ENCODE measurements at places on chromosomes 1 and 21.

DNA sequence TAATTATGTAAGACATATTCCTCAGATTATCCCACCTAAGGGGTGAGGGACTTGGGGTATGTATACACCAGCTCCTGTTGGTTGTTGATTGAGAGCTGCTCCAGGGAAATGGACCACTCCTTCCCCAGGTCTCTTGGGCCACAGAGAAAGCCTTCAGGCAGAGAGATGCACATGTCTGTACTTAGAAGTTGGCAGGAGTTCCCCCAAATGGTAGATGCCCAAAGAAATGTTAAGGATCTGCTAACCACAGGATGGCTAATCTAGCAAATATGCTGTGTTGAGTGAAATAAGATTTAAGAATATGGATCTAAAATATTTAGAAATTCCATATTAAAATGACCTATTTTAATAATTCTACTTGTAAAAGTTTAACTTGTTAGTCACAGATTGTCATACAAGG is 100.8 kb upstream of the DNAH14 start:
- DNase-seq = no peak

DNA sequence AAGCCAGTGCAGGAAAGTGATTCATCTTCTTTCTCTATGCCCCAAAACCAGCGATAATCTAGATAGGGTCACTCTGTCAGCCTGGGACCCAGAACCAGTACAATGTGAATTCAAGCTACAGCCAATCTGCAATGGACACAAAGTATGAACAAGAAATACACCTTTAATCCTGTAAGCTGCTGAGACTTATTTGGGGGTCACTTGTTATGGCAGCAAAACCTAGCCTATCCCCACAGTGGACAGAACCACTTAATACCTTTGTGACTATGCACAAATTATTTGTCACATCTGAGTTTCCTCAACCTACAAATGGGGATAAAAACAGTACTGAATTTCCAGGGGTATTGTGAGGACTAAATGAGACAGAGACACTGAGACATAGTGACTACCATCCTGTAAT is 50.0 kb downstream of the TMCO4 start:
- no peak for DNase-seq

DNA sequence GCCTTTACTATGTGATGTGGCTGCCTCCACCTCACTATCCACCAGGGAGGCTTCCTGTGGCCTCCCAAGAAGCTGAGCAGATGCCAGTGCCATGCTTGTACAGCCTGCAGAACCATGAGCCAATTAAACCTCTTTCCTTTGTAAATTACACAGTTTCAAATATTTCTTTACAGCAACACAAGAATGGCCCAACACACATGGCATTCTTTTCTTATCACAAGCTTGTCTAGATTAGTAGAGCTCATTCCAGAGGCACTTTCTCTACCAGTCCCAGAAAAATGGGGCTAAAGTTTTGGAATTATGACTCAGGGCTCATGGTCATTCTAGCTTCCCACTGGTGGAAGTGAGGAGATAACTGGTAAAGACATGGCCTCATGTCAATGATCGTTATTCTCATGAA is 655.2 kb downstream of the LMO4 start:
- no peak for DNase-seq

DNA sequence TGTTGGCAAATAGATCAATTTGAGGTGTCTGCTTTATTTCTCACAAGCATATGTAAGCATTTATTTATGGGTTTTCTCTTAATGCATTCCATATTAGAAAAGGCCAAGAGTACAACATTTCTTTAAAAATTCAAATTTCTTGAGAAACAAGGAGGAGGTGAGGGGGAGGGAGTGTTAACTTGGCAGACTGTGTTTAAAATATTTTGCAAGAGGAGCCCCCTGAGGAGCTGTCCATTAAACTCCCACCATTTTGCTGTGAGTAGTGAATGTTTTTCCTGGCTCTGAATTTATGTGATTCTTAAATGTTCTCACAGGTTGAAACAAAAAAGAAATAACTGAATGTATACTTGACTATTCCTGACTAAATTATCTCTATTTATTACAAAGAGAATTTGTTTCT is 363.8 kb downstream of the PTPRC start:
- no peak for DNase-seq

GRCh38 chr1:113981962-113982931 is 3.0 kb downstream of the OLFML3 start:
- DNase-seq = peak; percentile 32

- DNase-seq = no peak
Observed at GRCh38 chr1:196136396-196136795, 471.8 kb downstream of the KCNT2 start.

DNA sequence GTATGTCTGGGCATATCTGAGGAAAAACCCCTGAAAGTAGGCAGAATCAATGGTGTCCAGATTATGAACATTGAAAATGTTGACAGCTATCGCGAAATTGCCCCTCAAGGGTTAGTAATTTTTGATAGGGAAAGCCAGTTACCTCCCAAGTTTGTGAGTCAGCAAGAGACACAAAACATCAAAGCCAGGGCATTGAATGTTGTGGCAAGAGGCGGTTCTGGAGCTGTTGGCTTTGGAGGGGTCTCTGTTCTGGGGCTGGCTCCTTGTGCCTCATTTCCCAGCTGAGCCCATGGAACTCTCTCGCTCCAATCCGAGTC is 10.6 kb upstream of the S100A11 start:
- no peak for DNase-seq

DNA sequence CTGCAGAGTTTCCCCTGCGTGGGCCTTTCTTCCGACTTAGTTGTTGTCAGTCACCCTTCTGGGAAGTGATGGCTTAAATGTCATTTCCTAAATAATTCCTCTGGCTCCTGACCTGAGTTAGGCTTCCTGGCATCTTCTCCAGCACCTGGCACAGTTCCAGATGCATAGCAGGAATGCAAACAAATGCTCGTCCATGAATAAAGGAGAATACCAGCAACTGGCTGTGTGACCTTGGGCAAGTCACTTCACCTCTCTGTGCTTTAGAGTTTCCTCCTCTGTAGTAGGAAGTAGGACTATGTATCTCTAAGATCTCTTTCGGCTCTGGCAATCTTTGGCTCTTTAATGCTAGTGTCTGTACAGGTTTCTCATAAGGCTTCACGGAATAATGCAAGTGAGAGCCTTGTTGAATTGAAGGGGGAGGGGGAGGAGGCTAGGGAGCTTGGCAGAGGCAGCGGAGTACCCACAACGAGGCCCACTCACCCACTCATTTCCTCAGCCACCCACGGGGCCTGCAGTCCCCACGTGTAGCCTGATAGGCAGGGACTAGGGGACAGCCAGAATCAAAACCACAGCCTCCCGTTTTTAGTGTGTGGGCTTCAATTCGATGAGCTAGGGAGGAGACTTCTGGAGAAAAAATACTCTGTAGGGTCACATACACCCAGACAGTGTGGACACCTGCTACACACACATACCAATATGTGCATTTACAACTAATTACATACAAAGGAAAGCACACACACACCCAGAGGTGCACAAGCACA is 48.1 kb downstream of the TENT5C start:
- DNase-seq = no peak

DNA sequence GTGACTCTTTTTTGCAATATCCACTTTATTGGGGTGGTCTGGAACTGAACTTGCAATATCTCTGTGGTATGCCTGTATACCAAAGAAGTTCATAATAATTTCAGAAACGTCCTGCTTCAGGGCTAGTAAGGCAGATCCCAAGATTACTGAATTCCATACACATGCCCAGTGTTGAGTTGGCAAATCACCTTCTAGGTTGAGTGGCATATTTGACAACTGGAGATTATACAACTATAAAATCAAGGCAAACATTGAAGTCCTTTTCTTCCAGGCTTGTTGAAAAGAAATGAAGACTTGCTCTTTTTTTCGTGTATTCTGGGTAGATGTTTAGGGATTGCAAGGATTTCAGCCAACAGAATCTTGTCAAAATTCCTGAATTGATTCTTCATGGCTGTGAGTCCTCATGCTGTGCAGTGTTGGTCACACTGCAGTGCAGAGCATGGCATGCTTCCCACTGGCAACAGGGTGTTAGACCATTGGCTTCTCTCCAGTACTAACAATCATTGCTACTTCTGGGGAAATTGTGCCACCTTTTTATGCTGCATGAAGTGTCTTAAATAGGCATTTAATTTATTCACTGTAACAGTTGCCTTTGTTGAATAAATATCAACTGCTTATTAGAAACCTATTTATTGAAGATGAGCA is 367.1 kb upstream of the ADGRL4 start:
- DNase-seq = no peak

DNA sequence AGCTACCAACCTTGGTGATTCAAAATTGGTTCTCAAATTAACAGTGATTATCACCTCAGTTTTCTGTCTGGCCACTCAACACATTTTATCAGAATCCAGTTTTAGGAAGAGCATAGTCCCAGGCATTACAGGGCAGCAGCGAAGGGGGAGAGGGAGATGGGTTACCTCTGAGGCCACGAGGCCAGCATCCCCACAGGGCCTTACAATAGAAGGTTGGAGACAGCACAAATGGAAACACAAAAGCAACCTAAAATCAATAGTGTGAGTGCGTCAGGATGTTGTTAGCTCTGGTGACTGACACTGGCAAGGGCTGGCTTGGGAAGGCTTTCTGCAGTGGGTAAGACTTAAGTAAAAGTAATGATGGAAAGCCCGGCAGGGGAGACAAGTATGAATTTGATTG is 79.5 kb downstream of the JAK1 start:
- no peak for DNase-seq

DNA sequence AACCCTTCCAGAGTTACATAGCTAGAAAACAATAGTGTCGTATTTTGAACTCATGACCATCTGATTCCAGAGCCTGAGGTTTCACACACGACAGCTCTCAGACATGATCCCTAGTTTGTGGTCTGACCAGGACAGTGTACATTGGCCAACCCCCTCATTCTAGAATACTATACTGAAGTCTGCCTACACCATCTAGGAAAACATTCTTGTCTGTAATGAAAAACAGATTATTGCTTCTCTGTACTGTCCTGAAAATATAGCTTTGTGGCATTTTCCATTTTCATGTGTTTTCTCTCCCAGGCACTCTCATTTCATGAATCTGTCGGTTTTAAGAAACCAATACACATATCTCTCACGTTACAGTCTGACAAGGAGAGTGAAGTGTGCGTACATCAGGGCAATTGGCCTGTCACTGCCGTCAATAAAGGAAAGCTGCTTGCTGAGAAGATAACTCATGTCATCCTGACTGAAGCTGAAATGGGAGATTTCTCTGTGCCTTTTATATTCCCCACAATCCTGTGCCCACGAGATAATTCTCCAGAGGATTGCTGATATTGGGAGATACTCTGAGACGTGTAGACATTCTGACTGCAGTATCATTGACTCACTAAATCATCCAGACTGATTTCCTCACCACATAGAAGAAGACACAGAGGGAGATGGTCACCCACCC is 585.6 kb downstream of the PLPP3 start:
- DNase-seq = no peak

DNA sequence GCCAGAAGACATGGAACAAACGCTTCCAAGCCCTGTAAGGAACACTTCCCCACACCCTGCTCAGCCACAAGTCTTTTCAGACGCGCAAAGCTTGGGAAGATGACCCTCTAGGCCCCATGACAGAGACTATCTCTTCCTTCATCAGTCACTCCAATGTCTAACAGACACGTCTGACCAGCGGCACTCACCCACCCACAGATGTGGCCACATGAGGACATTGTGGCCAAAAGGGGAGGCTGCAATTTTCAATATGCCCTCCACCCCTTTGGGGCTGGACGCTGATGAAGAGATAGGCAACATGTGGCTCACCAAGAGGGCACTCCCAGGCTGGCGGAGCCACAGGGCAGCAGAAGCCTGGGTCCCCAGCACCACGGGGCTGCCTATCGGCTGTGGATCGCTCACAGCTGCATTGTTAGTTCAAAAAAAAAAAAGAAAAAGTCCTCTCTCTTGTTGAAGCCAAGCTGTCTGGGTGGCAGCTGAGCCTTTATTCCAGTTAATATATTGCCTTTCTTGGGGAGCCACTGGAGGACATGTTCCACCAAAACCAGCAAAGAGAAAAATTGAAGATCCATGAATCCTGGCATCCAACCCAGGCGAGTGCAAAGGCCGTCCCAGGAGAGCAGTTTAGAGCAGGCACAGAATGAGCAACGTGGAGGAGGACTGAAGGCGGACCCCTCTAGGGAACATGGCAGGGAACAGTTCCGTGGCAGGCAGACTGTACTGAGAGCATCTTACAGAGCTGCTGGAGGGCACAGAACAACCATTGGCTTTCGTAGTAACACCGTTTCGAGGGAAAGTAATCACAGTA is 52.7 kb upstream of the GPR153 start:
- DNase-seq = no peak

DNA sequence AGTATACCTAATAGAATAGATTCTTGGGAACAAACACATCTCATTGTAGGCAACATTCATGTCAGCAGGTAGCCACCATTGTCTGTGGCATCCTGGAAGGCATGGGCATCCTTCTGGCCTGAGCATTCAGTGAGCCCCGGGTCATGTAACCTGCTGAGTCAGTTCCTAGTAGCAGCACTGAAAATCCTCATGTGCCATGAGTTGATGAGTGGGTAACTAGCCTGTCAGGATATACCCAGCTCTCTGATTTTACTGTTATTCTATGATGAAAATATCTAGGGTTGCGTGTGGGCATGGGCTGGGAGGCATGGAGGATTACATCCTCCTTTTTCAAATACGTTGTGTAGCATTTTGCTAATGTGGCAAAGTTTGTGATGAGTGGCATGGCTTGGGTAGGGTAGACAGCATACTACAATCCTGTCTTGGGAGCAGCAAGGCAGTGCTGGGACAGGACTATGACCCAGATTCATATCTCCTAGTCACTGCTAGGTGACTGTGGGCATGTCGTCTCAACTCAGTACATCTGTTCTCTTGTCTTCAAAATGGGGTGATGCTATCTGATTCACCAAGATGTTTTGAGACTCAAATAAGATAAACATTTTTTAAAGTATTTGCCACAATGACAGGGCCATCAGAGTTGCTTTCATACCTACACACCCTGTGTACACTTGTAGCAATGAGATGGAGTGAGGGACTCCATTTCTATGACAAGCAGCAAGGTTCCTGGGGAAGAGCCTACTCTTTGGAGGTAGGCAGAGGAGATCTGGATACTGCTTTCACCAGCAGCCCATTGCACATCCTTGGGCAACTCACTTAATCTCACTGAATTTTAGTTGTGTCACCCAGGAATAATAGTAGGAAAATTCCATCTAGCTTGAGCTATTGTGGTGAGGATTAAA is 62.5 kb downstream of the CD58 start:
- no peak for DNase-seq

- no peak for DNase-seq
Observed at GRCh38 chr1:245875581-245876261, 631.4 kb downstream of the SMYD3 start.

- DNase-seq = no peak
Observed at GRCh38 chr1:27574001-27574781, 29.8 kb downstream of the AHDC1 start.

DNA sequence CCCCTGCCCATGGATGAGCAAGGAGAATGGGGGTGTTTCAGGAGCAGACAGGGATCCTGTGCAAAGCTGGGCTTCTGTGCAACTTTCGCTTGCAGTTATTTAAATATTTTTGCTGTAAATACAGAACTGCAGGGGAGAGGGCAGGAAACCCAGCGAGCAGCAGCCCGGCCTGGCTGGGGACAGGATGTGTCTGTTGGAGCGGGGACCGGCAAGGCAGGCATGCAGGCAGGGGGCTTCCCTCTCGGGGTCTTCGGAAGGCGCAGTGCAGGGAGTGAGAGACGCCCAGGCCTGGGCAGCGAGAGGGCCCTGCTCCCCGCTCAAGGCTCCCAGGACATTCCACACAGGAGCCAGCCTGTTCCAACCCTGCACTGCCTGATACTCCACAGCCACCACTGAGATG is 1.7 kb upstream of the AIRE start:
- no peak for DNase-seq

- no peak for DNase-seq
Observed at GRCh38 chr1:116529199-116529631, 41.6 kb downstream of the CD58 start.

Measured in globus pallidus (tissue), 1 donor.